SJSA1 (cell line): ENCODE measurements at places on chromosomes 13 and 19.

- DNase-seq = no peak
Observed at GRCh38 chr19:3262362-3262761, 37.9 kb downstream of the CELF5 start.

DNA sequence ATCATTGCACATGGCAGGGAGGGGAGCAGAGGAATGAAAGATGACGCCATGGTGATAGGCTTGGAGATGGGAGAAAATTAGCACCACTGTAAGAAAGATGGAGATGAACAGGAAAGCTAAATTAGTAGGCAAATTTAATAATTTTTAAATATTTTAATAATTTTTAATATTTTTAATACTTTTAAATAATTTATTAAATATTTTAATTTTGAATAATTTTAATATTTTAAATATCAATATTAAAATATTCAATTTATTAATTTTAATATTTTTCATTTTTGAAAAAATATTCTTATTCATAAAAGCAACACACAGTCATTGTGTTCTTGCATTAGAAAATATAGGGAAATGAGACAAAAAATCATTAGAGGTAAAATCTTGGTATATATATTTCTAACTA, 15.9 kb upstream of the KL start:
- DNase-seq = no peak

DNA sequence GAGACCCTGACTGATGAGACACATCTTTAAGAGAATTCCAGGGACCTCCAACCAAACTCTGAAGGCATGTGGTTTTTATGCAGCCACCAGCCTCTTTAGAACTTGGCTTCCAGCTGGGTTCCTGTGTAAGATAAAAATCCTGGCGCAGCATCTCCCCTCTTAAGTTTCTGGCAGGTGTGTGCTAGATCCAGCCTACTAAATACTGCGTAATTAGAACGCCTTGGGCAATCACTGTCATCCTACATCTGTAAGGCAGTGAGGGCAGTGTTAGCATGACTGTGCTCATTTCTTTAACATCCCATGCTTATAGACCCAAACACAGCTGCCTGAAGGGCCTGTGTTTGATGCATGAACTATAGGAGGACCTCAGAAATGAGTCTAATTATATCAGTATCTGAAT, 173.5 kb upstream of the OBI1 start:
- no peak for DNase-seq

DNA sequence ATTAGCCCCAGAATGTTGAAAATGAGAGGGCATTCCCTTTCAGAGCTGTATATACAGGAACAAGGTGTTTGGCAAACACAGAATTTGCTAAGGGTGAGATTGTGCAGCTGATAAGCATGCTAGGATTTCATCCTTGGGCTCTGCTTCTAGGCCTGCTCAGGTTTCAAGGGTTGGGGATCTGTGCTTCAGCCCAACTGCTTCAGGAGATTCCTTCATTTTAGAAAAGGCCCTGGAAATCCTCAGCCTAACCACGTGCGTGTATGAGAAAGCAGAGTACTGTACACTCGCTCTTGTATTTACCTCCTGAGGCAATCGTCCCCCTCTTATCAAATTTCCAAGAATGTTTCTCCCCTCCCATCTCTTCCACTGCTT, 291.6 kb upstream of the ARGLU1 start:
- DNase-seq = no peak

DNA sequence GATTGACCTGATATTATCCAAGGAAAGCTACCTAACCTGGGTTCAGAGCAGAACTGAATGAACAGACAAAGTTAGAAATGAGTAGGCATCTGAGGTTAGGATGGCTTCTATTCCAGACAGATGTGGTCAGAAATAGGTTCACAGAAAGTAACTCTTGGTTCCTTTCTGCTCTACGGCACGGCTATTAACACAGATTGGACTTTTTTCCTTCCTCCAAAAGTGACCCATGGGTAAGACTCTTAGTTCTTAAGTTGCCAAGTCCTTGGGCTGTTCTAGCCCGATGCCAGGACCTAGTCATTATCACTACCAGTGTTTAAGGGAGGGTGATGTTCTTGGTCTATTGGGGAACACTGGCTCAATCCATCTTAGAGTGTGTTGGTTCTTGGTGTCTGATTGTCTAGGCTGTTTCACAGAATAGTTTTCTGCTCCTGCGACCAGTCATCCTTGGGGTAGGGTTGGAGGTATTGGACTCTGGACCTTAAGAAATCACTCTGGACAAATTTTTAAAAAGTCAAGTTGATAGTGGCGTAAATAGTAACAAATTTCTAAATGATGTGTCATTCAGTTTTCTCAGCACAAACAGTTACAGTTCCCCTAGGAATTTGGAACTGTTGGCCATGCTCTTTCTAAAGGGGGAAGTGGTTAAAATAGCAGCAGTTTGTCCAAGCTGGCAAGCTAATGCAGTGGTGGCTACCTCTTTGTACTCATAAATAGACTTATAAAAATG, 60.1 kb upstream of the MYCBP2 start:
- DNase-seq = peak; percentile 25

- DNase-seq = peak; percentile 66
Observed at GRCh38 chr19:44847144-44848035, 1.3 kb downstream of the NECTIN2 start.

- no peak for DNase-seq
Observed at GRCh38 chr13:49627831-49628652, at the start of gene ARL11. Gene ARL11 (plus strand): TSS chr13:49628507. CDS start chr13:49630448, 1,941 bp downstream.

DNA sequence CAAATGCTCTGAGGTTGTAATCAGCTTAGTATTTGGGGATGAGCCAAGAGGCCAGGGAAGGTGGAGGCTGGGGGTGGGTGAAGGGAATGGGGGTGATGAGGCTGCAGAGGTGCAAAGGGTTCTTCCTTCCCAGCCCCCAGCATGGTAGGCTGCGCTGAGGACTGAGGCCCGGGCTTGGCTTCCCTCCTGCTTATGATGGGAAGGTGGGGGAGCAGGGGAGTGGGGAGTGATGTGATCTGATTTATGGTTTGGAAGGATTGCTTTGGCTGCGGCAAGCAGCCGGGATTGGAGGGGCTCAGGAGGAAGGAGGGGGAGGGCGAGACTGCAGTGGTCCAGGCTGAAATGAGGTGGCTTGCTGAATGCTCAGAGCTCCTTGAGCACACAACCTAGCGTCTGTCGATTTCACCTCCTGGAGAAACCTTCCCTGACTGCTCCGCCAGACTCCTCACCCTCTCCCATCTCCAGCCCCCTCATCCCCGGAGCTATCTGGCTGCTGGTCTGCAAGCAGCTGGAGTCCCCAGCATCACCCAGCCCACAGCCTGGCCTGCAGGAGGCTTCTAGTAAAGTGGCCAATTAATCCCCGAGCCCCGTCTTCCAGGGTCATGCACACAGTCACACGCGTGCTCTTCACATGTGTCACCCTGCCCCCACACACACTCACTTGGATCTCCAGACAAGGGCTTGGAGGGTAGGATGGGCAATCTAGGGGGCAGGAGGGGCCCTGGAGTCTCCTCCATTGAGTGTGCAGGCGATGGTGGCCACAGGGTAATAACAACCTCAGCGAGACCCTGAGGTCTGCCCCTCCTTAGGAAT, 757 bp upstream of the CLEC11A start:
- DNase-seq = no peak

DNA sequence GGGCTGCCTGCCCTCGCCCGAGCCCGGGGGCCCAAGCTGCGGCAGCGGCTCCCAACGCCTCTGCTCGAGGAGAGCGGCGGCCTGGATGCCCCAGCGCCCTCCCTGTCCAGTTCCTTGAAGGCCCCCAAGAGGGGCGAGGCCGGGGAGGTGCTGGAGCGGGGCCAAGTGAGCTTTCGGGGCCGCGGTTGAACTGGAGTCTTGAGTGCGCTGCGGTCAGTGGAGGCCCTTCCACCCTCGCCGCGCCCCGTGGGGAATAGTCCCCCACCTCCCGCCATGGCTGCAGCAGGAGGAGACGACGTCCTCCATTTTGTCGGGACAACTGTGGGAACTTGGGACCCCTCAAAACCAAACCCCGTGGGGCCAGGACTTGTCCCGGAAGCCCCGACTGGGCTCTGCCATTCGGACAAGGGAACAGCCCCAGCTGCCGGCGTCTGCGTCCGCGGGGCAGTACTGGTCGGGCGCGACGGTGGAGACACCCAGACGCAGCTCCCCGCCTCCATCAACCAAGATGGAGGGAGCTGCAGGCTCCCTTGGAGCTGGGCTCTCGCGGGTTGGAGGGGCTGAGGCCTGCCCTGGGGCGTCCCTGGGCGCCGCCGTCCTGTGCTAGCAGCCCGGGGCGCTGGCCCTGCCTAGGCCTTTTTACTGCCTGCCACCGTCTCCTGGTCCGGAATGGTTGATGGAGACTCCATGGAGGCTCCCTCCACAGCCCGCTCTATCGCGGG, 736 bp upstream of the ZMYM5 start:
- no peak for DNase-seq

DNA sequence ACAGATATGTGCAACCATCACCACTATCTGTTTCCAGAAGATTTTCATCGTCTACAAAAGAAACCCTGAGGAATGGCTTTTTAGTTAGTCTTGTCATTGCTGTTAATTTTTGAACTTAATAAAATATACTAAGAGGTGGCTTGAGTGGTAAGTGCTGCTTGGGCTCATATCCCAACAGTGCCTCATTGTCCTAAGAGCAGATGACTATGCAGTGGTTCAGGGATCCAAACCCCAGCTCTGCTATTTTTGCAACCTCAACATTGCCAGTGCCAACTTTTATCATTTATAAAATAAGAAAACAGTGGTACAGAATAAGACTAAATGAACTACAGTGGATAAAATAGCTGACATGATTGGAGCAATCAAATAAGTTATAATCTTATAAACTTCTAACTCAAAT, 123.2 kb upstream of the SLC7A1 start:
- no peak for DNase-seq

DNA sequence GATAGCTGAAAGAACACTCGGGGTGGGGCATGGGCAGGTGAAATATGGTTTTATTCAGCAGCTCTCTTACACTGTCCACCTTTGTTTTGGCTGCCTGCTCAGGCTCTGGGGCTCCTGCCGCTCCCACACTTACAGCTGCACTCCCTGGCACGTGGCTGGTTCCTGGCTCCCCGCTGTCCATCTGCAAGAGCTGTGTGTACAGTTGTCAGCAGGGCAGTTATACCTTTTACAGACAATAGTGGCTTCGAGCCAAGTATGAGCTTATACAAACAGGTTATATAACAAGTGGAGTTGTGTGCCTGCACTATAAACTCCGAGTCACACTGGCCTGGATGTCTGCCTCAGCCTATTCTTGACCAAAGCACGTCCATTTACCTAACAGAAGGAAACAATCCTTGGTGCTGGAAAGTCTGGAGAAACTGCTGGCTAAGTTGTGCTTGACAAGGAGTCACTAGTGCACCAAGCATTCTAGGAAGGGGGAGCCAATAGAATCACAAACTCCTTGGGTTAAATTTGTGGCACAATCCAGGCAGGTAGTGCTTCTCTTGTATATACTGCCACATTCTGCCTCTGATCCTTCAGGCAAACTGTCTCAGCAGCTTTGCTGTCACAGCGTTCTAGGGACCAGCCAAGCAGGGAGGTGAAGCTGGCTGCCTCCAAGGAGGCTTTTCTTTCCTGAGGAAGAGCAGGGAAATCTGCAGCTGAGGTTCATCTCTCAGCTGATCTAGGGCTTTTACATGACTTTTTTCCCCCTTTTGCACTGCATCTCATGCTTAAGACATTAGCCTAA, 68.2 kb downstream of the NHLRC3 start:
- DNase-seq = no peak

GRCh38 chr19:14182476-14182875, 23.5 kb downstream of the ADGRL1 start:
- no peak for DNase-seq

GRCh38 chr19:16013181-16013850, 63.0 kb upstream of the TPM4 start:
- DNase-seq = no peak
